ENCODE measurements at places on chromosomes 2 and 18. TPM values are rescaled to one million over a fixed set of nuclear protein-coding genes. Genes with fewer than 3 reads are reported as not detected.

DNA sequence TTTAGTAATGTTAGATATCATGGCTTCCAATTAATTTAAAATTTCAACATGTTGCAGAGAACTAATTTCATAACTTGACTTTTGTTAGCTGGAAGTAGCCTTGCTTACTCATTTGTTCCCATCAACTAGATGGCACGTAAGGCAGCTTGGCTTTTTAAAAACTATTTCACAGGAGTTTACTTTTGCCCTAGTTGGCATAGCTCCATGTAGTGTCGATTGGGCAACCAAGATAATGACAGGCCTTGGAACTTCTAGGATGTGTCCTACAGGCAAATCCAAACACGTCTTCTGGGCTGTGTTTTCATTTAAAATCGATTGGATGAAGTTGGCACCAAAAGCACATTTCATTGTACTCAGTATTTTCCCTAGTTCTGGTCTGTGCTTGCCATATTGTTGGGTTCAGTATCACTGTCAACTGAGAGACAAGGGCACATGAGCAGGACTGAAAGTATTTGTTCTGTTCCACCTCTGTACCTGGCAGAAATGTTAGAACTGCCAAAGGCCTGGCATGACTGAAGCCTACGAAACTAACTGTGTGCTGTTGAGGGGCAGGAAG is 29.4 kb downstream of the HADHB start:
- no peak for DNase-seq
- no peak overlapping the region for H3K4me3 ChIP-seq
- H3K4me1 ChIP-seq, result no peaks in the 10 kb centered on the region
- peaks cover 28% of the 10 kb centered on the region for H3K36me3 ChIP-seq

- no peak overlapping the region for H3K4me3 ChIP-seq
- H3K36me3 ChIP-seq, result no peaks in the 10 kb centered on the region
- peaks cover 3% of the 10 kb centered on the region for H3K4me1 ChIP-seq
- DNase-seq, result no peak
- no peak overlapping the region for H3K27ac ChIP-seq
- H3K27me3 ChIP-seq, result no peaks in the 10 kb centered on the region
Measured at GRCh38 chr18:23062011-23062410, 73.3 kb upstream of the CABLES1 start.

DNA sequence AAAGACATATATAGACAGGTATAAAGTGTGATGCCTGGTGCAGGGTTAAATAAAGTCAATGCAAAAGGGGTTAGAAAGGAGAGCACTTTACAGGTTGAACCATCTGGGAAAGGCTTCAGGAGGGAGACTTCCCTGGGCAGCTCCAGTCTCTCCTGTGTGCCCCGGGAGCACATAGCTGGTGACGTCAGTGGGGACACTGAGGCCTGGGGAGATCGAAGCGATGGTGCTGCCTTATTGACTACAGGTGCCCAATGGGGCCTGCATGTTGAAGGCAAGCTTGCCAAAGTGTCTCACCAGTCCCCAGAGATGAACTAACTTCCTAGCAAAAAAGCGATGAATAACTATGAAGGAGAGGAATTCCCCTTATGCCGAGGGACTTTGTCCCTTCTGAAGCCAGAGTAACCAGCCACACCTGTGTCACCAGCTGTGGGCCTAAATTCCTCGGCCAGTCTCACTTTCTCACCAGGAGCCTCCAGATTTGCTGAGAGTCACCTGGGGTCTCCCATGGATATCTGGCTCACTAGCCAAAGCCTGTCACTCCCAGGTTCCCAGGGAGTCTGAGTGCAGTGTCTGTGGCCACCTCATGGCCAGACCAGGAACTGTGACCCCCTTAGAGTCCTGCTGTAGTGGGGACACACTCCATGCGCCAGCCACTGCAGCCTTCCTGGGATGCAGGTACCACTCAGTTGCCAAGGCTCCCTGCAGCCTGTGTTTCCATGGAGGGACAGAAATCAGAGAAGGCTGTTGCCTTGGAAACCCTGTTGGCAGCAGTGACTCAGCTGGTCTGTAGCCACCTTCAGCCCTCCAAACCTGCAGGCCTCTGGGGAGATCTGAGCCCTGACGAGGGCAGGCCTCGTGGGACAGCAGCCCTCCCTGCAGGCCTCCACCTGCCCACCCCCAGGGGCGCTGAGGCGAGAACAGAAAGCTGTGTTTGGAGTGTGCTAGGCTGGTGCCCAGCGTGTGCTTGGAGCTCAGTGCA is 128.7 kb downstream of the CTIF start:
- no peak overlapping the region for H3K4me3 ChIP-seq
- H3K27ac ChIP-seq, result no peak overlapping the region
- no peaks in the 10 kb centered on the region for H3K4me1 ChIP-seq
- no peak for DNase-seq
- no peaks in the 10 kb centered on the region for H3K36me3 ChIP-seq

Gene ASNSD1
- 58.0 TPM for total RNA-seq

DNA sequence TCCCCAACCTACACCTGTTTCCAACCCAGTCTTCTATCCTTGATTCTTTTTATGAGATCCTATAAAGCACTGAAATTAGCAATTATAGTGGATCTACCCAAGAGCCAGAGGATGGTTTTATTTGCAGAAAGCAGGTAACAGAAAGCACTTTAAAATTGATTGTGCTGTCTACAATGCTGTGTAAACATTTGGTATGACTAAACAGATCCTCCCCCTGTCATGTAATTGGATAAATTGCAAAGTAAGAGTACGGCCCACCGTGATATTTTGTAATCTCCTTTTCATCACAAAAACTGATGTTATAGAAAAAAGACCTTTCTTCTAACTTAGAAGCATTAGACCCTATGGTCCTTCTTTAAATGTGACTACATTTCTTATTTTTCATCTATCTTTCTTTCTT is 11.3 kb upstream of the PPP3R1 start:
- no peak for DNase-seq
- no peaks in the 10 kb centered on the region for H3K36me3 ChIP-seq
- no peaks in the 10 kb centered on the region for H3K4me1 ChIP-seq
- no peak overlapping the region for H3K27ac ChIP-seq
- no peak overlapping the region for H3K4me3 ChIP-seq

DNA sequence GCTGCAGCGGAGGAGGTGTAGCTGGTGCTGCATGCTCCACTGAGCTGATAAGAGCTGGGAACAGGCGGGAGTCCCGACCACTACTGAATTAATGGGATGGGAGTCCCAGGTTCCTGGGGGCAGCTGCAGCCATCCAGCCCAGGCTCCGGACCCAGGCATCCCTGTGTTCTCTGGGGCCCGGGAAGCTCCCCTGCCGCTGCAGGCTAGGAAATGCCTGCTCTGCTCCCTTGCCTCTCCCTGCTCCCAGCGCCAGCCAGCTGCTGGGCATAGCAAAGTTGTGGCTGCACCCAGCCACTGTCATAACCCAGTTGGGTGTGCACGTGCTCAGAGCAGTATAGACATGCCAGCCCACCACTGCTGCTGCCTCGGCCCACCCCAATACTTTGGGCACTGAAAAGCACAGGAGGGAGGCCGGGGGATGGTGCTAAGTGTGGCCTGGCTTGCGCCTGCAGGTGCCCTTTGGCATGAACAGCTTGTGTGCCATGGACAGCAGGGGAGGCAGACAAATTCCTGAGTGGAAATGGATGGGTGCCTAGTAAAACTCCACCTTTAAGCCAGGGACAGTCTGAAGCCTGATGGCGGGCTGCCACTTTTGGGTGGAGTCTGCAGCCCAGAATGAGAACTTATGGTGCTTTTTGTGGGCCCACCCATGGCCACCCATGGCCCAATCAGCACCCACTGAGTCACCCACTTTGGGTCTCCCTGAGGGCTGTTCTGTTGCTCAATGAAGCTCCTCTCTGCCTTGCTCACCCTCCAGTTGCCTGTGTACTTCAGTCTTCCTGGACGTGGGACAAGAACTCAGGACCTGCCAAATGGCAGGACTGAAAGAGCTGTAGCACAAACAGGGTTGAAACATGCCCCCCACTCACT is 219.3 kb upstream of the TMEFF2 start:
- no peaks in the 10 kb centered on the region for H3K36me3 ChIP-seq
- H3K27me3 ChIP-seq, result no peaks in the 10 kb centered on the region
- H3K4me1 ChIP-seq, result no peaks in the 10 kb centered on the region
- no peak for DNase-seq
- H3K4me3 ChIP-seq, result no peak overlapping the region
- no peak overlapping the region for H3K27ac ChIP-seq

Gene AQP4
- not detected for total RNA-seq

Gene MARCO
- total RNA-seq, result not detected

GRCh38 chr2:45595721-45596435 is 15.2 kb downstream of the SRBD1 start:
- no peak for DNase-seq
- no peak overlapping the region for H3K4me3 ChIP-seq
- no peak overlapping the region for H3K27ac ChIP-seq
- no peaks in the 10 kb centered on the region for H3K27me3 ChIP-seq

DNA sequence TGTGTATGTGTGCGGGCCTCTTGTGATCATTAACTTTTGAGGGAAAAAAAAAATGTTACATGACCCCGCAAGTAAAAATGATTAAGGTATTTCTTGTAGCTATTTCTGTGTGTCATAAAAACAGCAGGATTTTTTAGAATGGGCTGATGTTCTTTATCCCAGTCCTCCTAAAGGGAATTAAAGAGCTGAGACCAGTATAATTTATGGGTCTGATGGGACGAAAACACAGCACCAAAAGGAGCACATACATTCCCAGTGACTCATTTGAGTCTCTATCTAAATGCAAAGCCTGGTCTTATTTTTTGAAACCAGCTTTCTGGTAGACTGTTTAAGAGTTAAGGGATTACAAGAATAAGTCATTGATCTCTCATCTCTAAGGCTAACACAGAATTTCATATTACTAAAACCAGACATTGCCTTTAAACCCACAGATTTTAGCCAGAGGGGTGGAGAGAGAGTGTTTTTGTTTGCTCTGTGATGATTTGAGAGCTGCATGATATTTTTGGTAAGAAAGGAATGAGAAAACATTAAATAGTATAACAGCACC is 342.3 kb upstream of the EPHA4 start:
- no peaks in the 10 kb centered on the region for H3K27me3 ChIP-seq
- H3K27ac ChIP-seq, result no peak overlapping the region
- H3K36me3 ChIP-seq, result no peaks in the 10 kb centered on the region
- no peak overlapping the region for H3K4me3 ChIP-seq
- H3K4me1 ChIP-seq, result no peaks in the 10 kb centered on the region
- DNase-seq, result no peak

- no peaks in the 10 kb centered on the region for H3K36me3 ChIP-seq
- no peaks in the 10 kb centered on the region for H3K4me1 ChIP-seq
- H3K27me3 ChIP-seq, result no peaks in the 10 kb centered on the region
- DNase-seq, result no peak
Measured at GRCh38 chr18:74625157-74625556, 27.5 kb downstream of the ZNF407 start.

DNA sequence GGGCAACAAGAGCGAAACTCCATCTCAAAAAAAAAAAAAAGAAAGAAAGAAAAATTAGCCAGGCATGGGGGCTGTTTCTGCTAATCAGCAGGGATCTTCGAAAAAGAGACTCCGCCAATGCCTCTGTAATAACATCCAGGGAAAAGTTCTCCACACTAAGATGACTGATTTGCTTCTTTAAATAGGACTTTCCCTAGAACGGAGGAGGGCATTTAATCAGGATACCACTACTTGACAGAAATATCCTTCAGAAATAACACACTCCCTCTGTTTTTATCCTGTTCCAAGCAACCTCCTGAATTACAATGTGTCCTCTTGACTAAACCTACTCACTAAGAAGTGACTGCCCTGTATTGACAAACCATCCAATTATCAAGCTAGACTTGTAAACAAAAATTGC is 21.7 kb downstream of the REV1 start:
- H3K36me3 ChIP-seq, result no peaks in the 10 kb centered on the region
- no peak overlapping the region for H3K4me3 ChIP-seq
- H3K27me3 ChIP-seq, result no peaks in the 10 kb centered on the region
- no peak for DNase-seq
- peaks cover 4% of the 10 kb centered on the region for H3K4me1 ChIP-seq

DNA sequence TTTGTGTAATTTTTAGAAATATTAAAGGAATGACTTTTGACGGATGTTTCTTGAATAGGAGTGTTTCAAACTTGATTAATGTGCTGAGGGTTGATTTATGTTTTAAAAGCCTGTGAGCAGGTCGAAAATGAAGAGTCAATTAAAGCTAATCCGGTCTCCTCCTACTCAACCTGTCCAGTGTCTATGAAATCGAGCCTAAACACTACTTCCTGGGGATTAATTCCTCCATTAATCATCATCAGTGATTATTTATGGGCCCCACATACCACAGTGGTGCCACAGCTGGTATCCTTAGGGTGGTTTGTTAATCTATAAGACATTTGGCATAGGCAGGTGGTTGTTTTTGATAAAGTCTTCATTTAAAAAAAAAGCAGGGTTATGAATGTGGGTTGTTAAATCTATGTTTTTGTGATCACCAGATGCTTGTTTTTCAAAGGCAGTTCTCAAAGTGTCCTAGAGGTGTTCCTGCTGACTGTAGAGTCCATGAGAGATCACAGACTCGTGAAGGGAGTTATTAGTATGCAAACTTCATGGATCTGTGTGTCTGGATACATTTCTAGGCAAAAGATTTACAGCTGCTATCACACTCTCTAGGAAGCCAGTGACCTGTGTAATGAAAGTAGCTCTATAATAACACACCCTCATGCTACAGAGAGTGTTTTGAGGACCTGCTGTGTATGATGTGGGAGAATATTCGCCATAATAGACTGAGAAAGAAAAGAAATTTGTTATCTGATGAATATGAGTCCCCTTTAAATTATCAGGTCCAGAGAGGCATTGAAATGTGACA is 308.6 kb downstream of the AKAIN1 start:
- DNase-seq, result no peak
- no peaks in the 10 kb centered on the region for H3K27me3 ChIP-seq
- H3K27ac ChIP-seq, result no peak overlapping the region
- no peaks in the 10 kb centered on the region for H3K4me1 ChIP-seq
- H3K4me3 ChIP-seq, result no peak overlapping the region
- H3K36me3 ChIP-seq, result no peaks in the 10 kb centered on the region

Gene EHD3
- 2.3 TPM for total RNA-seq

All from CD8-positive, alpha-beta memory T cell (primary cell).